ENCODE measurements at places on chromosomes 11 and 22. TPM values are rescaled to one million over a fixed set of nuclear protein-coding genes. Genes with fewer than 3 reads are reported as not detected.

DNA sequence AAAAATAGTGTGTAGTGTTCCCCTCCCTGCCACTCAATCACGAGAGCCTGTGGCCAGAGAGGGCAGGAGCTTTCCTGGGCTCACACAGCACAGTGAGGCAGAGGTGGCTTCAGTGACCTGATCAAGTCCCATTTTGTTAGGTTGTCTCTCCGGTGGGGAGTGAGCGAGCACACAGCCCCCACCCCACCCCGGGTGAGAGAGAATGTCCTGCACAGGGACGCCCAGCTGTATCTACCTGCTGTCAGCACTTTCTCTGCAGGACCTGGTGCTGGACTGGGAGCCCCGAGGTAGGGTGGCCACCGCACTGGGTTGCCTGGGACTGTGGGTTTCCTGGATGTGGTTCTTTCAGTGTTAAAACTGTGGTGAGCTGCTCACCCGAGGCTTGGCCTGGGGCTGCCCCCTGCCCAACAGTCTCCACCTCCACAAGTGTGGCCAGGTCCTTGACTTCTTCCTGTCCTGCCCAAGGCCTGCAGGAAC is 6.1 kb downstream of the CAPN5 start:
- no peak overlapping the region for H3K4me3 ChIP-seq
- H3K36me3 ChIP-seq = no peaks in the 10 kb centered on the region
- peaks cover 19% of the 10 kb centered on the region for H3K4me1 ChIP-seq
- no peak overlapping the region for H3K27ac ChIP-seq

DNA sequence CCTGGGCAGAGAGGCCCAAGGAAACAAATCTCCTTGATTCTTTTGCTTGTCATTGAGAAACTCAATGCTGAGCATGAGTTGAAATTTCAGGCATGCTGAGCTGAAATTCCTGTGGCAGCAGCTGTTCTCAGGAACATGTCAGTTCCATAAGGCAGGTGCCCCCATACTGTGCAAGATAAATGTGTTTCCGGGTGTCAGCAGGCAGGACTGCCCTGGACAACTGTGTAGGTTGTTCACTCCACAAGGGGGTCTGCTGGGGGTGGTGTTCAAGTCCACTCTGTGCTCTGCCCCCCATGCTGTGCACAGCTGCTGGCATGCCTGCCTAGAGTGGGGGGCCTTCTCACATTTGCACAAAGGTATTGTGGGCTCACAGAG is 133.7 kb downstream of the CTTN start:
- H3K27me3 ChIP-seq = no peaks in the 10 kb centered on the region
- no peak overlapping the region for H3K27ac ChIP-seq
- peaks cover 4% of the 10 kb centered on the region for H3K36me3 ChIP-seq
- H3K4me3 ChIP-seq = no peak overlapping the region

The TMPRSS4 gene
- not detected for total RNA-seq

The ACTN3 gene
- 0.32 TPM for total RNA-seq

Measured in activated T-cell treated with anti-CD3 and anti-CD28 coated beads, Interleukin-2, amount 50 U/mL, for 72 hours (primary cell).